ENCODE measurements at places on chromosomes 7 and 10.

- DNase-seq: no peak
Observed at GRCh38 chr10:121927318-121927840, 452 bp downstream of the ATE1 start.

GRCh38 chr10:75612904-75613684, 181.7 kb downstream of the LRMDA start:
- DNase-seq: no peak

GRCh38 chr10:117830787-117831212, 215.9 kb downstream of the RAB11FIP2 start:
- DNase-seq: no peak

GRCh38 chr10:69345402-69345801, 67.1 kb downstream of the HK1 start:
- DNase-seq: no peak
